ENCODE measurements at places on chromosomes 1 and 21.

DNA sequence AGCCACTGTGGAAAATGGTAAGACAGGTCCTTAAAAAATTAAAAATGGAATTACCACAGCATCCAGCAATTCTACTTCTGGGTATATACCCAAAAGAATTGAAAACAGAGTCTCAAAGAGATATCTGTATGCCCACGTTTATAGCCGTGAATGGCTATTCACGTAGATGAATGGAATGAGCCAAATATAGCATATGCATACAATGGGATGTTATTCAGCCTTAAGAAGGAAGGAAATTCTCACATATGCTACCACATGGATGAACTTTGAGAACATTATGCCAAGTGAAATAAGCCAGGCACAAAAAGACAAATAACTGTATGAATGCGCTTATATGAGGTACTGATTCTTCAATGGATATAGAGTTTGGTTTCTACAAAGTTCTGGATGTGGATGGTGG is 134.5 kb upstream of the KCNE2 start:
- no peak for DNase-seq

DNA sequence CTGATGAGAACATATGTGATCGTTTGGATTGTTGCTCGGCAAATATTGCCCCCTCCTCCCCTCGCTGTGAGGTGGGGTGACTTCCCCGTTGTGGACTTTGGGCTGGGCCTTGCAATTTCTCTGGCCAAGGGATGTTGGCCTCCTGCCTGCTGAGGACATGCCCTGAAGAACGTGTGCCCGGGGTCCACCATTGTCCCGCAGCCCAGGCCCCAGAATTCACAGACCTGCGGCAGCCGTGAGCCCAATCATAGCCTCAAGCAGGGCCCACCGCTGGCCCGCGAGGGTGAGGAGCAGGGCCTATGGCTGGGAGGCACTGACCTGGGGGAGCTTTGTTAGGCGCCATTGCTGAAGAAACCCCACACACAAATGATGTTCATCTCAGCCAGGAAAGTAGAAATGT is 58.3 kb upstream of the ACTRT2 start:
- DNase-seq: no peak

DNA sequence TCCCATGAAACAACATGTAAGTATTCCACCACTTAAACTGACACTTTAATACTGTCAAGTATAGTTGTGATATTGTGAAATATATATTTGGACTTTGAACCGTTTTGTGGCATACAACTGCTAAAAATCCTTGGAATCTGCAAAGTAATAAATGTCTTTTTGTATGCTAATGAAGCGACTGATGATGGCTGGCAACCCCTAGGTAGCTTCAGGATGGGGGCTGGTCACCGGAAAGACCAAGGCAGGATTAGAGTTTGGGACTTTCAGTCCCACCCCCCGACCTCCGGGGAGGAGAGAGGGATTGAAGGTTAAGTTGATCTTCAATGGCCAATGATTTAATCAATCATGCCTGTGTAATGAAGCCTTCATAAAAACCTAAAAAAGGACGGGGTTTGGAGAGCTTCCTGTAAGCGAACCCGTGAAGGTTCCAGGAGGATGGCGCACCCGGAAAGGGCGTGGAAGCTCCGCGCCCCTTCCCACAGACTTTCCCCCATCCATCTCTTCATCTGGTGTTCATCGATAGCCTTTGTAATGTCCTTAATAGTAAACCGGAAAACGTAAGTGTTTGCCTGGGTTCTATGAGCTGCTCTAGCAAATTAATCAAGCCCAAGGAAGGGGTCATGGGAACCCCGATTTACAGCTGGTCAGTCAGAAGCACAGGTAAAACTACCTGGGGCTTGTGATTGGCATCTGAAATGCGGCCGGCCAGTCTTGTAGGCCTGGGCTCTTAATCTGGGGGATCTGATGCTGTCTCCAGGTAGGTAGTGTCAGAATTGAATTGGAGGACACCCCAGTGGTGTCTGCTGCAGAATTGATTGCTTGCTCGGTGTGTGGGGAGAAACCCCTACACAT is 1.8 kb upstream of the ZNF281 start:
- DNase-seq: no peak

DNA sequence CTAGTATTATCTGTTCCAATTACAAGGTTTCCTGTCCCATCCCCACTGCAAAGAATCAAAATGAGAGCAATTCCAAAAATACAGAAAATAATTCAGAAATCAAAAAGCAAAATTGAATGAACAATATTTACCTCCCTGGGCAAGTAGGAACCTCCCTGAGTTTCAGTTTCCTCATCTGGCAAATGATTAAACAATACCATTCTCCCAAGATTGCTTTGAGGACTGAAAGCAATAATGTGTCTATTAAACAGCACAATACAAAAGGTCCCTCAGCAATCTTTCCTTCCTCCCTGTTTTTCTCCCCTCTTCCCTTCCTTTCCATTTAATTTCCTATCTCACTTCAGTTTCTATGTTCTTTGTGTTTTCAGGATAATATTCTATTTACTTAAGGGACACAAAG is 171.0 kb downstream of the ZC3H11B start:
- DNase-seq: no peak

DNA sequence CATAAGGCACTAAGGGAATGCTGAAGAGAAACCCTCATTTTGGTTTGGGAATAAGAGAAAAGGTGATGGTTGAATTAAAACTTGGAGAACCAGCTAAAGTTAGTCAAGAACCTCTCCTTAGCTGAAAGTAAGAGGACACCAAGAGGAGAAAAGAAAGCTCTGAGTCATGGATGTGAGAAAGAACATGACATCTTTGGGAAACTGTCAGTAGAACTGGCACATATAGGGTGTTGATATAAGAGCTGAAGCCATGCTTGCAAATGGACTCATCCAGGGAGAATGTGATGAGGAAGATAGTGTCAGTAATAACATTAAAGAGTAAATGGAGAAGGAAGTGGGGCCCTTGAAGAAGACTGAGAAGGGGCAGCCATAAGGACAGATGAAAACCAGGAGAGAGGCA is 54.3 kb downstream of the LRRC8C start:
- no peak for DNase-seq

DNA sequence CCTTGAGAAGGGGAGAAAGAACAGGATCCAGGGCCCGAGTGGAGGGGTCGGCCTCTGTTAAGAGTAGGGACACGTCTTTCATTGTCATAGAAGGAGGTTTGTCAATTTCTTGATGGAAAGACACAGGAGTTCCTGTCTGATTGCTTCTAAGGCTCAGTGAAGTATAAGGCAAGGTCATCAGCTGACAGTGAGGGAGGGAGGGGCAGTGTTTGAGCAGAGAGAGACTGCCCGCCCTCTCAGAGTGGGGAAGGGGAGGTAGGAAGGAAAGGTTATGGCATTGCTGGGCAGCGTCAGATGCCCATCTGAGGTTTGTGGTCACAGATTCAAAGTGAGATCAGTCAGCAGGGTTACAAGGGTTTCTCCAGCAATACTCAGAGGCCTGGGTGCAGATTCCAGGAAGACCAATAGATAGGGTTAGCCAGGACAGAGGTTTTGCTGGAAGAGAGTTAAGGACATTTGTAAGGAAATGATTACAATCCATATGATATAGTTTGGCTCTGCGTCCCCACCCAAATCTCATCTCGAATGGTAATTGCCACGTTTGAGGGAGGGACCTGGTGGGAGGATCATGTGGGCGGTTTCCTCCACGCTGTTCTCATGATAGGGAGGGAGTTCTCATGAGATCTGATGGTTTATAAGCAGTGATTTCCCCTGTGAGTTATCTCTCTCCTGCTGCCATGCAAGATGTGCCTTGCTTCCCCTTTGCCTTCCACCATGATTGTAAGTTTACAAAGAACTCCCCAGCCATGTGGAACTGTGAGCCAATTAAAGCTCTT is 127.2 kb upstream of the GJB5 start:
- DNase-seq: no peak

GRCh38 chr1:1415751-1416150 is 5.3 kb downstream of the ANKRD65 start:
- DNase-seq: no peak

DNA sequence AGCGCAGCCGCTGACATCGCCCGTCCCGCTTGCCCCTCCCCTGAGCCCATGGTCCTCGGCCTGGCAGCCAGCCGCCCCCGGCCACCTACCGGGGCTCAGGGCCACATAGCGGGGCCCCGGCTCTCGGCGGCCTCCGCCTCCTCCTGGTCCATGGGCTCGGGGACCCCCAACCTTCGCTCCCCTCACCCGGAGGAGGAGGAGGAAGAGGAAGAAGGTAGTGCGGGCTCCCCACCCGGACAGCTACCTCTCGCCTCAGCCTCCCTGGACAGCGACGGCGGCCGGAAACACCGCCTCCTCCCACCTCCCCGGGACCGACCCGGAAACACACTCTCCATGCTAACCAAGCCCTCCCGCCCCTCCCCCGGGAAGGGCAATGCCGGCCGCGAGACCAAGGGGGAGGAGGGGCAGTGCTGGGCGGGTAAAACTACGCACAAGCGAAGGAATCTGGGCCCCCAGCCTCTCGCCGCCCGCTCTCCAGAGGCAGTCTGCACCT is at the start of gene KIAA0319L:
TSS of gene KIAA0319L (minus strand) at position 286 of the 493 bp plus-strand sequence. CDS start 2,912 bp downstream, outside the sequence.
- no peak for DNase-seq

DNA sequence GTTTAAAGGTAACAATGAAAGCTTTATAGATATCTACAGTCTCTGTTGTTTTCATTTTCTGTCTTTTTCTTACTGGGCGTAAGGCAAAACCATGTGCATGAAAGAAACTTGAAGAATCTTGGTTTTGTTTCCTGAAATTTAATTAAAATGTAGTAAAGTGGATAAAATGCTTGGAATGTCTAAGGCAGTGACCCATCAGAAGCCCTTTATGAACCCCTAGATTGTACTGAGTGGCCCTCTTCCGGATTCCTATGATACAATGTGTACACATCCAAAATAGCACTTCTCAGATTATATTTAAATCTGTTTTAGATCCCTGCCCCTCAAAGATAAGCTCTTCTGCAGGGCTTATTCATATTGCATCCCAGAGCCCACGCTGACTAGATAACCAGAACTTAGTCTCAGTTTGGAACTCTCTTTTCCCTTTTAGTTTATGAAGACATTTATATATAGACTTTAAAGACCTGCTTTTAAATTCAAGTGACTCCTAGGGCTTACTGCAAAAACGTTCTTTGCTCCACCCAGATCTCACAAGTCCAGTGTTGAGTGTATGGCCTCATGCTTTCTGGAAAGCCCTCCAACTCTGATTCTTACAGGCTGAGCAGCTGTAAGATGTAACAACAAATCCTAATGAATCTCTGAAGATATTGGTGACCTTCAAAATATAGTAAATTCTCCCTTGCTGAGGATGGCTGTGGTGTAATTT is 142.9 kb downstream of the LRRC7 start:
- no peak for DNase-seq

GRCh38 chr21:34621434-34622350 is 6.8 kb upstream of the RCAN1 start:
- DNase-seq: no peak

- DNase-seq: no peak
These were observed 274.5 kb downstream of the S1PR1 start for GRCh38 chr1:101511202-101511891.

DNA sequence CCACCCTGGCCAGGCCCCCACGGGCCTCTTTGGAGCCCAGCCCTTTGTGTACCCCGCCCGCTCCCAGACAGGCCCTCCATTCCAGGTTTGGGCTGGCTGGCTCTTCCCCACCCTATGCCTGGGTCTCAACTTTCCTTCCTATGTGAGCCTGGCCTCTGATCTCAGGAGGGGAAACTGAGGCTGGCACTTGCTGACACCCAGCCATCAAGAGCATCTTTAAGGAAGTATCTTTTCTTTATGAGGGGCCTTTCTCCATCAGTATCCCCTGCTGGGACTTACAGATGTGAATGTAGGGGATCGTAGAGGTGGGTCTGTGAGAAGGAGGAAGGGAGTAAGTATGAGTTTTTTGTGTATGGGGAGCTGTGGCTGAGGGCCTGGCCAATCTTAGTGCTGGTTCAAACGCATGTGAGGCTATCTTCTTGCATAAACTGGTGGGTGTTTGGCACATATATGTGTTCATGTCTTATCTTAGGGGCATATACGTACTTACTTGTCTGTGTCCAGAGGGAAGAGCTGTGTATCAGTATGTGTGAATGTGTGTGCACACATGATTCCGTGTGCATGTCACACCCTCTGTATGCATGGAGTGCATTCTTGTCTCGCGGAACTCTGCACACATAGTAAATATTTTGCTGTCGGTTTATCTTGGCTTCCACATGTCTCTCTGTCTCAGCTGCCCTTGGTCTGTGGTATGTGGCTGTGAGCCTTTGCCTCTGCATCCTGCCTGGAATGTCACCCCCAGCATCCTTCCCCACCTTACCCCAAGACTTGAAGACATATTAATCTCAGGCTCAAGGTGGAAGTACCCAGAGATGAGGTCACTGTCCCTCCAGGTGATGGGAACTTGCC is 5.4 kb downstream of the NECTIN4 start:
- no peak for DNase-seq

GRCh38 chr1:204327359-204327758 is 32.4 kb downstream of the PLEKHA6 start:
- DNase-seq: no peak

DNA sequence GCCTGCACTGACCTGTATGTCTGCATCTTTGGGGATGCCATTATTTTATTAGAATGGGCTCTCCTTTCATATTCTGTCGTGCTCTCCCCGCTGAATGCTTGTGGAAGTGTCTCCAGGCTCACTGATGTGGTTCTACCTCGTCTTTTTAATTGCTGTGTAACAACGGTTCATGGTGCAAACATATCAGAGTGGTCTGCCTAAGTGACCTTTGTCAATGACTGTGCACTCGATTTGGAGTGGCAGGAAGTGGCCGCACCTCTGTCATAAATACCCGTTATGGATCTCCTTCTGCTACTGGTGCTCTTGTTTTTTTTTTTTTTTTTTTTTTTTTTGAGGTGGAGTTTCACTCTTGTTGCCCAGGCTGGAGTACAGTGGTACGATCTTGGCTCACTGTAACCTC is 38.3 kb downstream of the SPSB1 start:
- no peak for DNase-seq

DNA sequence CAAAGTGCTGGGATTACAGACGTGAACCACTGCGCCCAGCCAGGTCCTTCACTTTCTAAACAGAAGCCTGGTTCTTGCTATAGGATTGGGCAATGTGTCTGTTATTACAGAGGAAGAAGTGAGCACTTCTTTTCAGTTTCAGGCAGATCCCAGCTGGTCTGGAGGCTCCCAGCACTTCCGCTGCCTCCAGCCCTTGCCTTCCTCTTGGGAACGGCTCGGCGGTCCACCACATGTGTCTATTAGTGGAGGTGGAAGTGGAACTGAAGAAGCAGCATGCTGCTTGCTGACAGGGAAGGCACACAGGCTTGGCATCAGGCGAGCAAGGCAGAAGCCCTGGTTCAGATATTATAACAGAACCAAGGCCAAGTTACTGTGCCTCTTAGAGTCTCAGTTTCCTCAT is 17.0 kb downstream of the MKNK1 start:
- no peak for DNase-seq

DNA sequence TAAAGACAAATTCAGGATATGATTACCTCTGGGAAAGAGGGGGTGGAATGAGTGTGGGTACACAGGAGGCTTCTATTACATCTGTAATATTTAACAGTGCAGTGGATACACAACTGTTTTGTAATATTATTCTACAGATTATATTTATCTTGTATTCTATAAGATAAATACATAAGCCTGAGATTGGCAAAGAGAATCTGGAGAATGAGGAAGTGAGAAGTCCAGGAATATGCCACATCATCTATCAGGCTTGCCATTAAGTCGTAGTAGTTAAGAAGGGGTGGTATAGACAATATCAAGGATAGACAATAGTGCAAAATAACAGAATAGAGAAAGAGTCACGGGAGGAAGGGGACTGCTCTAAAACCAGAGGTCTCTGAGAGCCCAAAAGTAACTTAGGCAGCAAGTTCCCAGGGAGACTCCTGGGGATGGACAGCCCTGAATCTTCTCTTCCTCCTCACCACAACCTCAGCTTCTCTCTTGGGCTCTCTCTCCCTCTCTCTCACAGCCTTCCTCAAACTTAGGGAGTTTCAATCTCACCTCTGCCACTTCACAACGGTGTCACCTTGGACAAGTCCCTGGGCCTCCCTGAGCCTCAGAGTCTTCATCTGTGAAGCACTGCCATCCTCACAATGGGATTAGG is 14.0 kb upstream of the PTAFR start:
- no peak for DNase-seq

All from GM12865 (cell line).